ENCODE measurements at places on chromosomes 13 and 19. TPM values are rescaled to one million over a fixed set of nuclear protein-coding genes. Genes with fewer than 3 reads are reported as not detected.
A peak's percentile ranks its signal among the peaks of the same experiment; 100 is the strongest.

GRCh38 chr19:48751845-48752495 is 471 bp downstream of the FUT1 start:
- peaks cover 18% of the 10 kb centered on the region for H3K4me1 ChIP-seq
- H3K27me3 ChIP-seq = peaks cover 12% of the 10 kb centered on the region
- peak overlapping the region; percentile 79 for H3K4me3 ChIP-seq
- DNase-seq = no peak
- no peak overlapping the region for H3K27ac ChIP-seq

GRCh38 chr19:50975766-50976165 is 6.4 kb upstream of the KLK6 start:
- no peaks in the 10 kb centered on the region for H3K36me3 ChIP-seq
- DNase-seq = no peak
- H3K27me3 ChIP-seq = peaks cover 16% of the 10 kb centered on the region
- H3K4me1 ChIP-seq = no peaks in the 10 kb centered on the region
- H3K4me3 ChIP-seq = no peak overlapping the region
- no peak overlapping the region for H3K27ac ChIP-seq

Gene RASL11A
- 0.22 TPM for polyA plus RNA-seq

- no peaks in the 10 kb centered on the region for H3K4me1 ChIP-seq
- H3K4me3 ChIP-seq = no peak overlapping the region
These were observed 74.9 kb upstream of the MTIF3 start for GRCh38 chr13:27524981-27525975.

DNA sequence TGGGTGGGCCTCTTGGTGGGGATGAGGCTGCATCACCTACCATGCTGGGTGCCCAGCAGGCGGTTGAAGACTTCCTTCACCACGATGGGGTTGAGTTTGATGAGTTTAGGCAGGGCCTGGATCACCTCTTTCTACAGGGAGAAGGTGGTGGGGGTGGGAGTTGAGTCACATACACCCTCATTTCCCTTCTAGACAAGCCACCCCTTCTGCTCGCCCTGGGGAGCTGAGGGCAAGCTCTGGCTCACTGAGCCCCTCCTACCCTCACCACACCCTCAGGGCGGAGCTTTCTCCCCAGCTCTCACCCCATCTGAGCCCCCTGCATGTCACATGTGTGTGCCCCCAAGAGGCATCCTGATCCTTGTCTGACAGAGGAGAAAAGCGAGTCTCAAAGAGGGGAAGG is 7.6 kb upstream of the RSPH6A start:
- no peak overlapping the region for H3K27ac ChIP-seq
- H3K4me3 ChIP-seq = no peak overlapping the region
- peaks cover 2% of the 10 kb centered on the region for H3K27me3 ChIP-seq
- DNase-seq = no peak
- H3K4me1 ChIP-seq = no peaks in the 10 kb centered on the region

- no peak overlapping the region for H3K4me3 ChIP-seq
- H3K4me1 ChIP-seq = no peaks in the 10 kb centered on the region
- H3K27me3 ChIP-seq = no peaks in the 10 kb centered on the region
- no peak for DNase-seq
- no peak overlapping the region for H3K27ac ChIP-seq
These were observed 102.4 kb downstream of the KCTD12 start for GRCh38 chr13:76783798-76784197.

Gene C5AR1
- polyA plus RNA-seq = not detected

Gene IGSF23
- polyA plus RNA-seq = not detected

GRCh38 chr13:28558567-28558966 is 63.6 kb upstream of the FLT1 start:
- no peaks in the 10 kb centered on the region for H3K36me3 ChIP-seq
- no peak overlapping the region for H3K27ac ChIP-seq
- H3K4me3 ChIP-seq = no peak overlapping the region
- no peak for DNase-seq
- H3K27me3 ChIP-seq = peaks cover 3% of the 10 kb centered on the region

DNA sequence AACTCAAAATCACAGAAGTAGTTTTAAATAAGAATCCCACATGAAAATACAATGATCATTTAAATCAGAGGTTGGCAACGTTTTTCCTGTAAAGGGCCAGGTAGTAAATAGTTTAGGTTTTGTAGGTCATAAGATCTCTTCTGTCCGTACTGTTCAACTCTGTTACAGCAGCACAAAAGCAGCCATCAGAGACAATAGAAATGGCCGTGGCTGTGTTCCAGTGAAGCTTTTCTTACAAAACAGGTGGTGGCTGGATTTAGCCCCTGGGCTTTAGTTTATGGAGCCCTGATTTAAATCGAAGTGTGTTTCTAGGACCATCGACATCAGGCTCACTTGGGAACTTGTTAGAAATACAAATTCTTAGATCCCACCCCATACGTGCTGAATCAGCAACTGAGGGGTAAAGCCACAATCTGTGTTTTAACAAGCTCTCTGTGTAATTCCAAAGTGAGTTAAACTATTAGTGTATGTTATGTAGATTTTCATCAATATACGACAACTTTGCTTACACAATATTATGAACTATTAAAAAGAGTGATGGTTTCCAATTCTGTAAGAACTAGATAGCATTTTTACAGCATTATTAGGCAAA is 54.8 kb upstream of the MIR17HG start:
- peaks cover 3% of the 10 kb centered on the region for H3K27me3 ChIP-seq
- no peak for DNase-seq
- no peak overlapping the region for H3K27ac ChIP-seq
- no peak overlapping the region for H3K4me3 ChIP-seq
- H3K36me3 ChIP-seq = no peaks in the 10 kb centered on the region

GRCh38 chr13:110540871-110541525 is 20.5 kb downstream of the RAB20 start:
- no peak for DNase-seq
- H3K4me1 ChIP-seq = no peaks in the 10 kb centered on the region
- no peaks in the 10 kb centered on the region for H3K36me3 ChIP-seq
- H3K27me3 ChIP-seq = no peaks in the 10 kb centered on the region
- H3K4me3 ChIP-seq = no peak overlapping the region
- no peak overlapping the region for H3K27ac ChIP-seq

Gene CATSPERD
- not detected for polyA plus RNA-seq

DNA sequence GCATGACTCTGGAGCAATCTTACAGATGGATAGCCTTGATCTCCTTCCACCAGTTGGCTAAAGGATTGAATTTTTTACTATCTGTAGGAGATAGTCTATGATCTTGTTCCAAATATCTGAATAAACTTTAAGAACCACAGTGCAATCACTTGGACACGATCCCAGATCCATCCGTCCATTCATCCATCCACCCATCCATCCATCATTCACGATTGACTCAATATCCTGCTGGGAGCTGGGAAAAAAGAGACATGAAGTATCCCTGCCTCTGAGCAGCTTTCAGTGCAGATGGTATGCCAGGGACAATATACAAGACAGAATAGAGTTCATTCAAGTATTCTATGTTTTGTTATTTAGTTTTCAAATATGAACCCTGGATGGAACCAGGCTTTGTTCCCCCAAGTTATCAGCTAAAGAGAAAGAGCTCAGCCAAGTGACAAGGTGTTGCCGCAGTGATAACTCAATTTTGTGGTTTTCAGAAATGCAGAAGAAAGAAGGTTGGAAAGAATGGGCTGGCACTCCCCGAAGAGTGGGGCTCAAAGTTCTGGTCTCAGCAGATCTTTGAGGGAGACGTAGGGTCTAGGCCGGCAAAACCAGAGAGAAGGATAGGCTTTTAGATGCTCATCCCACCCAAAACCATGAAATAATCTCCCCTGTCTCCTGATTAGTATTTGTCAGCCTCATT is 66.3 kb downstream of the IRS2 start:
- no peaks in the 10 kb centered on the region for H3K4me1 ChIP-seq
- H3K27me3 ChIP-seq = peaks cover 1% of the 10 kb centered on the region
- H3K36me3 ChIP-seq = no peaks in the 10 kb centered on the region
- H3K27ac ChIP-seq = no peak overlapping the region

DNA sequence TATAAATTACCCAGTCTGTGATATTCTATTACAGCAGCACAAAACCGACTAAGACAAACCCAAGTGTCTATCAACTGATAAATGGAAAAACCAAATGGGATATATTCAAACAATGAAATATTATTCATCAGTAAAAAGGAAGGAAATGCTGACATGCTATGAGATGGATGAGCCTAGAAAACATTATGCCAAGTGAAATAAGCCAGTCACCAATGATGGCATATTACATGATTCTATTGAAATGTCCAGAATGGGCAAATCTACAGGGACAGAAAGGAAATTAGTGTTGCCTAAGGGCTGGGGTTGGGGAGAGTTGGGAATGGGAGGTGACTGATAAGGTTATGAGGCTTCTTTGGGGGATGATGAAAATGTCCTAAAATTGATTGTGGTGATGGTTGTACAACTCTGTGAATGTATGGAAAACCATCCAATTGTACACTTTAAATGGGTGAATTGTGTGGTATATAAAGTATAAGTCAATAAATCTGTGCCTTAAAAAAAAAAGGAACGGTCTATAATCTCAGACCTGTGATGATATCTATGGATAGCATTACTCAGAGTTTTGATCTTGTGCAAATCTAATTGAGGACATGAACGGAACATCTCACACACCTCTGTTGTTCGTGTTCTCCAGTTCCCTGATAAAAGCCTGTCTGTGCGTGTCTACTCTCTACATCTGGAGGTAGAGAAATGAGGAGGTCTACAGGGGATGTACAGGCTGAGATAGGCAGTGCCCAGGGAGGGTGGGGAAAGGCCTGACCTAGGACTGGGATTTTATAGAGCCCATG is 49.0 kb downstream of the TNFRSF19 start:
- H3K4me3 ChIP-seq = no peak overlapping the region
- H3K27me3 ChIP-seq = peaks cover 3% of the 10 kb centered on the region
- no peaks in the 10 kb centered on the region for H3K36me3 ChIP-seq
- H3K4me1 ChIP-seq = no peaks in the 10 kb centered on the region

- H3K4me3 ChIP-seq = peak overlapping the region; percentile 97
- no peak for DNase-seq
- H3K27me3 ChIP-seq = peaks cover 2% of the 10 kb centered on the region
- H3K4me1 ChIP-seq = peaks cover 22% of the 10 kb centered on the region
- H3K36me3 ChIP-seq = no peaks in the 10 kb centered on the region
- peak overlapping the region; percentile 100 for H3K27ac ChIP-seq
These were observed 997 bp upstream of the ZNF446 start for GRCh38 chr19:58474997-58475713.

DNA sequence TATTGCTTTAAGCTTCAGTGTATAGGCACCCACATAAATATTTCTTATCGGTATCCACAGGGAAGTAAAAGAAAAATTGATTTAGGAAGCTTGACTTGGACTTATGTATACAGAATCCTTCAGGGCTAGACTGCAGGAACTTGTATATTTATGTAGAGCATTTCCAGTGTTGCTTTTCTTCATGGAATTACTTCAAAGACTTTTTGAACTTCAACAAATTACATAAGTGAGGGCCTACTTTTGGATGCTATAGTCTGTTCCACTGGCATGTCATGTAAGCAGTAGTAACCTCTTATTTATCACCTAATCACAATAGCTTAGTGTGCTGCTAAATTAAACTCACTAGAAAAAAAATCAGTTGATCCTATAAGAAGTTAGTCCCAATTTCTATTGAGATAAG is 557.9 kb upstream of the SLITRK6 start:
- no peak for DNase-seq
- H3K27ac ChIP-seq = no peak overlapping the region
- no peaks in the 10 kb centered on the region for H3K36me3 ChIP-seq
- H3K4me1 ChIP-seq = no peaks in the 10 kb centered on the region
- H3K27me3 ChIP-seq = peaks cover 2% of the 10 kb centered on the region

DNA sequence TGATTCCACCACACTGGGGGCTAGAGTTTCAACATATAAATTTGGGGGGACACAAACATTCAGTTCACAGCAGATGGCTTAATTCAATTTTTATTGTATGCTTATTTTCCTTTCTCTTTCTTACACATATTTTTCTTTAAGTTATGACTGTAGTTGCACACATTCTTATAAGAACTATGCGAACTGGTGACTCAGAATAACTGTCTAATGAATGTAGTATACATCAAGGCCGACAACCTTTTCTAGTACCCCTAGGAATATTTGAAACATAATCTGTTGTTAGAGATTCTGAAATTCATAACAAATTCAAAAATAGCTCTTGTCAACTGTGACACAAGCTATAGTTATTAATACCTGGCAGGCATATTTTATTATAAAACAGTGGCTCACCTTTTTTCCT is 695.6 kb downstream of the PCDH9 start:
- no peak overlapping the region for H3K4me3 ChIP-seq
- no peak overlapping the region for H3K27ac ChIP-seq
- no peaks in the 10 kb centered on the region for H3K4me1 ChIP-seq
- H3K36me3 ChIP-seq = no peaks in the 10 kb centered on the region
- peaks cover 2% of the 10 kb centered on the region for H3K27me3 ChIP-seq

DNA sequence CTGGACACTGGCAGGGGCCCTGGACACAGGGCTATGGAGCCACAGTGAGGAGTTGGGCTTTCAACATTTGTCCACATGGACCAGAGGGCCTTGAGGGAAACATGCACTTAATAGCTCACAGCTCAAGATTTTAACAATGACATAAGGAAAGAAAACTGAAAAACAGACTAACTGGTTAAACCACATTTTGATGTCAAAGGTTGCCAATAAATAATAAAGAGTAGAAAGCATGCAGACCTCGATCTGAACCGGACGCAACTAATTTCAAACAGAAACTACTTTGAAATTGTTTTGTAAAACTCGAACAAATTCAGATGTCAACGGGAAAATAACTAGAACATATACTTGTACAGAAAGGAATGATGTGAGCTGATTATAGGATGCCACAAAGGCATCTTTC is 15.5 kb upstream of the ZNF888 start:
- H3K27ac ChIP-seq = peak overlapping the region; percentile 82
- peak overlapping the region; percentile 0 for H3K4me3 ChIP-seq
- H3K4me1 ChIP-seq = peaks cover 66% of the 10 kb centered on the region
- DNase-seq = no peak
- H3K36me3 ChIP-seq = no peaks in the 10 kb centered on the region

GRCh38 chr19:1661995-1662394 is 9.6 kb upstream of the TCF3 start:
- H3K27ac ChIP-seq = no peak overlapping the region
- no peak overlapping the region for H3K4me3 ChIP-seq
- no peaks in the 10 kb centered on the region for H3K36me3 ChIP-seq
- H3K27me3 ChIP-seq = peaks cover 4% of the 10 kb centered on the region
- H3K4me1 ChIP-seq = peaks cover 2% of the 10 kb centered on the region

DNA sequence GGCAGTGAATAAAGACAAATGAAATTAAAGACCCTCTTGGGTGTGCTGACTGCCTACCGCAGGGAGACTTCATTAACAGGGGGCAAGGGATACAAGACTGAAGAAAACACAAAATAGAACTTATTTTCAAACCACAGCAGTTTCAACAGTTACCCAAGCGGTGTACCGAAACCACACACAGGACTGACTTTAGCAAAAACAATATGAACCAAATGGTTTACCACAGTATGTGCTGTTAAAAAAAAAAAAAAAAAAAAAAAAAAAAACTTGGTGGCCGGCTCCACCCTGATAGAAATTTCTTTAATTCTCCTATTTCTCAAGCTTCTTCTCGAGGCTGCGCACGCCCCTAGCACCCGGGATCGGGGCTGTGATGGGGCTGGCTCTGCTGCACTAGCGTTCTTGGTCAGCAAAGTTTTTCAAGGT is 42.6 kb downstream of the KLF2 start:
- H3K27ac ChIP-seq = peak overlapping the region; percentile 98
- no peak overlapping the region for H3K4me3 ChIP-seq
- peak; percentile 89 for DNase-seq
- no peaks in the 10 kb centered on the region for H3K36me3 ChIP-seq
- peaks cover 21% of the 10 kb centered on the region for H3K4me1 ChIP-seq
